Activated CD4-positive, alpha-beta T cell treated with anti-CD3 and anti-CD28 coated beads, Interleukin-2, amount 10 ng/mL, durations not matched to agents 7 days and 5 days (primary cell): ENCODE measurements at places on chromosomes 1 and 21.

DNA sequence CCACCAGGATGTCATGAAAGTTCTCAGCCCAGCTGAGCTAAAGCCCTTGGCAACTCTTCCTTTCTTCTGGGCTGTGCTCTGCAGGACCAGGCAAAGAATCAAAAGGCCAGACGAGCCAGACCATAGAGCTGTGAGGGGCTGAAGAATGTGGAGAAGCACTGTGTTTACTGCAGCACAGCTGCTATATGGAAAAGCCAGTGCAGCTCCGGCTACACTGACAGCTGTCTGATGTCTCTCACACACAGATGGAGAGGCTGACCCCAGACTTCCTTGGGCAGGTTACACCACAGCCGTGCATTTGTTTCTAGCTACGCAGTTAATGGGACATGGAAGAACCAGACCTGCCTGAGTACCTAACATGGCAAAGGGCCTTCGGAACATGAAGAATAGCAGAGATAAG lies 40.3 kb downstream of the CD247 start:
- DNase-seq = no peak

DNA sequence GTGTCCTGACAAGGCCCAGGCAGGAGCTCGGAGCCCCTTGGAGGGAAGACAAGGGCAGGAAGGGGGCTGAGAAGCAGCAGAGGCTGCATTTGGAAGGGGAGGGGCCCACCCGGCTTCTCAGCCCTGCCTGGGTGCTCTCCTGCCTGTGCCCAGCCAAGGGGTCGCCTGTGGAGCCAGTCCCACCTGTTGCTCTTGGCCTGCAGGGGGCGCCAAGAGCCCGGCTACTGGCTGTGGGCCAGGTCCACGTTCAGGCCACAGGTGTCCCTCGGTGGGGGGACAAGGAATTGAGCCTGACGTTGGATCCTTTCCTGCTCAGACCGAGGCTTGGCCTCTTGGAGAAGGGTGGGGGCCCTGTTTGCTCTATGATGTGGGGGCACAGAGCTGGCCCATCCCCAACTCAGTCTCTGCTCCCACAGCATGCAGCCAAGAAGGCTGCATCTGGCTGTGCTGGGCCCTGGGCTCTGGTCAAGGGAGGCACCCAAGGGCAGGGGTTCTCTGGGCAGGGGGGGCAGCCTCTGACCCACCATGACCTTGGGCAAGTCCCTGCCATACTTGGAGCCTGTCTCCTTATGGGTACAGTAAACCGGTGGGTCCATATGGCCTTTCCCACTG lies 10.9 kb downstream of the WNT4 start:
- peak; percentile 60 for DNase-seq

DNA sequence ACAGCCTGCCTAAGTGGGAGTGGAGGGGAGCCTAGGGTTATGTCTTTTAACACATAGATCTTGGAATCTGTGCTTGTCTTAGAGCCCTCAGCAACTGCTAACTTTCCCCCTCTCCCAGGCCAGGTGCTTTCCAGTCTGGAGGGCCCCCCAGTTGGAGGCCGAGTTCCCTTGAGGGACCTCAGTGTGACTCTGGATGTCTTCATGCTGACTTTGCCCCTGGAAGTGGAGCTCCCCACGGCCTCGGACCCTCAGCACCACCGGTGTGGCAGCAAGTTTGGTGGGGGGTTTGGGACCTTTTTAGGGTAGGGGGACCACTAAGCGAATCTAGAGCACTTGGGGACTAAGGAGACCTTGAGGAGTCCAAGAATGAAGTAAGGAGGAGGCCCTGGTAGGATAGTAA lies 22.9 kb downstream of the HYI start:
- DNase-seq = no peak

- DNase-seq = no peak
Measured at GRCh38 chr1:65963156-65963888, 170.6 kb downstream of the PDE4B start.

- no peak for DNase-seq
Measured at GRCh38 chr1:109826930-109827349, 63.2 kb upstream of the EPS8L3 start.
